Left lung (tissue), 14 donors: ENCODE measurements at places on chromosomes 7 and 10. TPM values are rescaled to one million over a fixed set of nuclear protein-coding genes. Genes with fewer than 3 reads are reported as not detected.

Gene SFTPD
- 6.5 TPM for polyA plus RNA-seq

Gene NIPSNAP2
- 101 TPM for polyA plus RNA-seq

- no peak for DNase-seq
These were observed 58.0 kb upstream of the CAV2 start for GRCh38 chr7:116441534-116441933.

DNA sequence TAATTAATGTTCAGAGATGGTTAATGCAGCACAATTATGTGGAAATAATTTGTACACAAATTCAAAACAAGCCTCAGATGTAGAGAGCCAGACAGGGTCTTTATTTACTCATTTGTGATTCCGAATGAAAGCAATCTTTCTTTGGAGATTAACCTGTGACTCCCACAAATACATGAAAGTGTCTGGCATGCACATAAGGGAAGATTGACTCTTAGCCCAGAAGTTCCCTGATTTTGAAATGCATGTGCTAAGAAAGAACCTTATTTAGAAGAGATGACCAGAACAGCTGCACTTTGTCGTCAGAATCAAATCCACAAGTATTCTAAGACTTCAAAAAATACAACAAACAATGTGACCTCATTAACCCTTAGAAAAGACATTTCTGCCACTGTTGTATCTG is 45.1 kb downstream of the RNLS start:
- DNase-seq: peak; percentile 80

DNA sequence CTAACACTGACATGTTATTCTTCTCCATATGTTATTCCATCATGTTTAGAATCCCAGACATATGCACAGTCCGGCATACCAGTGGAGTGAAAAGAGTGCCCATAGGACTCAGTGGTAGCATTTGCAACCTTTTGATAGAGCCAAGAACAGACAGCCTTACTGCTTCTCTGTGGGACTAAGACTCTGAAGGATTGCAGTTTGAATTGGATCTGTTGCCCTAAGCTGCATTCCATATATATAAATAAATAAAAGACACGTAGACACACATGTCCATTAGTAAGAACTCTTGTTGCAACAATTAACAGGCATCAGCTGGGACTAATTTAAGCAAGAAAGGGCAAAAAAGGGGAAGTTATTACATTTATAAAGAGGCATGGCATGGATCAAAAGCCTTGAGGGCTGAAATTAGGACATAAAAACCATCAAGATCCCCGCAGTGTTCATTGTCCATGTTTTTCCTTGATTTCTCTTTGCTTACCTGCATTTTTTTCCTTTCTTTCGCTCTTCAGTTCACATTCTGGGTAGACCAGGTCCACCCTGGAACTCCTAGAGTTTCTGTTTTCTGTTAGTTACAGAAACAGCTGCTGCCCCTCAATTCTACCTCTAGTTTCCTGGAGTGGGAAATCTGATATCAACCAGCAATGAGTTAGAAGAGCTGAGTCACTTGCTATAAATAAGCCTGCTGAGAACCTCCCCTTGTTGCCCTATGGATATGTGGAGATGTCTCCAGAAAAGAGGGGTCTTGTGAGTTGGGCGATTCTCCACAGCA is 132.4 kb downstream of the SORCS1 start:
- no peak for DNase-seq

DNA sequence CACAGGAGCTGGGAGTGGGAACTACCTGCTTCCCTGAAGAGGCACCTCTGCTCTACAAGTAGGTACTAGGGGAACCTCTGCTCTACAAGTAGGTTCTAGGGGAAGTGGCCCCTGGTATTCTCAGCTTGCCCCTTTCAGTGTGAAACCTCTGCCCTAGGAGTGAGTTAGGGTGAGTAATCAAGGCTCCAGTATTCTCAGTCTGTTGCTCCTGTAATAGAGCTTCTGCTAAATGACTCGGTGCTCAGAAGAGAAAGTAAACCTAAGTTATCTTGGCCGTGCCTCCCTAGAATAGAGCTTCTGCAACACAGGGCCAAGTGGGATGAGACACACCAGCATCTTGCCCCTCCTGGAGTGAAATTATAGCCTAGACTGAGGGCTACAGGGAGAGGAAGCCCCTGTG is 13.4 kb upstream of the RASSF4 start:
- no peak for DNase-seq
